ENCODE measurements at places on chromosomes 5 and 9.

GRCh38 chr9:19925674-19926503 lies 137.1 kb upstream of the SLC24A2 start:
- DNase-seq = peak; percentile 86

GRCh38 chr9:128550770-128551656 lies 1.4 kb upstream of the SPTAN1 start:
- DNase-seq = no peak

DNA sequence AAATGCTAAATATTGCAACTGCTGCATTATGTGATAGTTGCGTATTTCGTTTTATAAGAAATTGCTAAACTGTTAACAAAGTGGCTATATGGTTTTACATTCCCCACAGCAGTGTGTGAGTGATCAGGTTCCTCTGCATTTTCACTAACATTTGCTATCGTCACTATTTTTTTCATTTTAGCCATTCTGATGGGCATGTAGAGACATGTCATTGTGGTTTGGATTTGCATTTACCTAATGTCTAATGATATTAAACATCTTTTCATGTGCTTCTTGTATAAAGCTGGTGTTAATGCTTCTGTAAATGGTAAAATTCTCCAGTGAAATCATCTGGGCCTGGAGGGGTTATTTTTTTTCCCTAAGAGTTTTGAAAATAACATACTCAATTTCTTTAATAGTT lies 61.6 kb downstream of the ERCC6L2 start:
- no peak for DNase-seq

- DNase-seq = no peak
Measured at GRCh38 chr9:78365748-78366697, 69.1 kb downstream of the PSAT1 start.

- no peak for DNase-seq
Measured at GRCh38 chr9:109143881-109144562, 23.0 kb downstream of the FRRS1L start.

All from NCI-H774 (cell line).